ENCODE measurements at places on chromosomes 5 and 9.

DNA sequence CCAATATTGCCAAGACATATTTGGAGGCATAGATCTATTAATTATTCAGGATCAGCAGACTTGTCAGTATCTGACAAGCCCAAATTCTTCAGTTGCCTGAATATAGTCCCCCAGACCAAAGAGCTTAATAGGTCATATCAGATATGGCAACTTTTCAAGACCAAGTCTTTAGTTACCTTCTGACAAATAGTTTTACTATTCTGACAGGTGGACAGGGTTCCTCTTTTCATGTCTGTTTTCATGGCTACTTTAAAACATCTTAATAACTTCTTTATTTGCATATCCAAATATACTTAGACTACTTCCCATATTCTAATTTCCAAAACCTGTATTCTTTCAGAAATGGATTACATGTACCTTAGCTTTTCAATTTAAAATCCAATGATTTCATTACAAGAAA, 65.4 kb downstream of the AUH start:
- DNase-seq = no peak

DNA sequence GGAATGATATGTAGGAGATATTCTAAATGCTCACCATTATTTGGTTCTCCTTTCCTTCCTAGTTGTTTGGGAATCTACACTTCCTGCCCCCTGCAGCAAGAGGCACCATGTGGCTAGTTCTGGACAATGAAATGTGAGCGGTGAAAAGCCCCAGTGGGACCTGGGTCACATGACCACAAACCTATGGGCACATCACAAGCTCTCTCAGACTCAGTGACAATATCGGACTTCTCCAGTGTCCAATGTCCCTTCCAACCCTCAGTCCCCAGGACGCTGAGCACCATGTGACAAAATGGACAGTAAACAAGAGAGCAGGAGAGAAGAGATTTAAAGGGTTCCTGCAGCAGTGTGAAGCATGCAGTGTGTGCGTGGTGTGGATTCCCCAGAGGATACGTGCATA, 44.6 kb upstream of the FOXE1 start:
- peak; percentile 40 for DNase-seq

GRCh38 chr5:156834916-156835315, 15.2 kb upstream of the PPP1R2B start:
- no peak for DNase-seq

DNA sequence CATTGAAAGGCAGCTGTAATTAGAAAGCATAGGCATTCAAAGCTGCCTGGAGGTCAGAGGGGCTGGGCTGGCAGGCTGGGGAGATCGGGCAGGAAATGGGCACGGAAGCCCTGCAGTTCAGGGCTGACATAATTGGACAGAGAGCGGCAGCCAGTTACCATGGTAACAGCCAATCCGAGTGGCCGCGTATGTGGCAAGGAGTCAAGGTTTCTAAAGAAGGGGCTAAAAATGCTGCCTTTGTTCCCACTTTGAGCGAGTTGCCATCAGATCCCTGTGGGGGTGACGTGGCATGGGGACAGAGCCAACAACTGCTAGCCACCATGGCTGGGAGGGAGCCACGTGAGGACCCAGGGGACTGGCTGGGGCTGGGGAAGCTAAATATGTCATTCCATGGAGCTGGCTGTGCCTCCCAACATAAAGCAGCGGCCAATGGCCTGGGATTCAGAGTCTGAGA, 44.7 kb upstream of the NDFIP1 start:
- peak; percentile 56 for DNase-seq

GRCh38 chr5:93600409-93601070, 17.5 kb downstream of the NR2F1 start:
- DNase-seq = no peak

- DNase-seq = no peak
Observed at GRCh38 chr5:51389577-51390463, 6.6 kb downstream of the ISL1 start.

GRCh38 chr9:134165357-134166315, 1.3 kb upstream of the RNU6ATAC start:
- DNase-seq = no peak

- DNase-seq = no peak
Observed at GRCh38 chr5:117191251-117191650, 616.6 kb upstream of the SEMA6A start.

DNA sequence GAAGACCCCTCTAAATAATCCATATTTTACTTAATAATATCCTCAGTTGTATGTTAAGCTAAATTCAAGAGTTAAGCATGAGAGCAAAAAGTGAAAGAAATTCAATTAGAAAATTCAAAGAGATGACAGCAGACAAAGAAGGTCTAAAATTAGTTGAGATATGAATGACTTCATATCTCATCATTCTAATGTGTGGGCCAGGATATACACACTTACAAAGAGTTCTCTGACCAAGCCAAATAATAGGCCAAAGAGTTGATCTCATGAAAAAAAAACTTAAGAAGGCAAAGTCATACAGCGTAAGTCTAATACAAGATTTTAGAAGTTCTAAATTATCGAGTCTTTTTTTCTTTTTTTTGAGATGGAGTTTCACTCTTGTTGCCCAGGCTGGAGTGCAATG, 87.7 kb upstream of the PLPP1 start:
- DNase-seq = no peak

- DNase-seq = no peak
Observed at GRCh38 chr5:38450627-38451026, 105.8 kb downstream of the LIFR start.

DNA sequence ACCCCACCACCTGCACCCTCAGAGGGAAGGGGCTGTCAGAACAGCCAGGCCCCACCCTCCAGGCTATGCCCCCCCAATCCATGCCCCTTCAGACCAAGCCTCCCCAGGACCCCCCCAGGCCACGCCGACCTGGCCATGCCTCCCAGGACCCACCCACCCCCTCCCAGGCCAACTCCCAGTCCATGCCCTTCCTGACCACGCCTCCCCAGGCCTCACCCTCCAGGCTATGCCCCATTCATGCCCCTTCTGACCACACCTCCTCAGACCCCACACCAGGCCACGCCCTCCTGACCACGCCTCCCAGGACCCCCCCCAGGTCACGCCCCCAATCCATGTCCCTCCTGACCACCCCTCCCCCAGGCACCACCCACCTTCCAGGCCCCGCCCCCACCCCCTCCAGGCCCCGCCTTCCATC, 27.6 kb downstream of the TPPP start:
- no peak for DNase-seq

DNA sequence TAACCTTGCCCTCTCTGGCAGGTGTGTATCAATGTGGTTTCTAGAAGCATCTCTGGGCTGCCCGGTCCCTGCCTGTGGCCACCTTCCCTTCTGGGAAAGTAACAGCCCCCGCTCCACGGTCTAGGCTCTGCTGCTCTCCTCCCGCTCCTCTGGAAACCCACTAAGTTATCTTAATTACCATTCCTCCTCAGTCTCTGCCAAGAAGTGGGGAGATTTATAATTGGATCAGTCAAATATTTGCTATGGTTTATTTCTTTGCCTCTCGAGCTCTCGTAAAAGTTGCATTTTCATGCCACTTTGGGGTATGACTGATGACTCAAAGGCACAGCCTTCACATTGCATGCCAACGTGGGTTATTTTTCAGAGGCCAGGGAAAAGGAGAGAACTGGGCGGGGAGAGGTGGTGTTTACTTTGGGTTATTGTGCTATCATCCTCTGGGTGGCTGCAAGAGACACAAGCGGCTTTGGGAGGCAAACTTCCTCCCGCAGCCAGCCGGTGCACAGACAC, 205.3 kb upstream of the WWC1 start:
- DNase-seq = peak; percentile 26

DNA sequence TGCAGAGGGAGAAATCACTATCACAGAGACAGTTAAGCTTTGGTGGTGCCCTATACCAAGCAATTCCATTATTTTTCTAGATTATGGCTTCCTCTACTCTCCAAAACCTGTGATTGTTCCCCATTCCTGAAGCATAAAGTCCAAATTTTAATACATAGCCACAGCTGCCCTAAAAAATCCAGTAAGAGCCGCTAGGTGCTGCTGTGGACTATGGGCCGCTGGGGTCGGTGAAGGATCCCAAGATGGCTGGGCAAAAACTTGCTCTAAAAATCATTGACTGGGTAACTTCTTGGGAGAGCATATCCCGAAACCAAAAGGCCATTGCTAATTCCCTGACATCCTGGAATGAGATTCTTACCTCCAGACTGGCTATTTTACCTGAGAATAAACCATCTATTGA, 245.3 kb downstream of the NFIB start:
- no peak for DNase-seq

GRCh38 chr5:124342027-124342471, 404.4 kb downstream of the ZNF608 start:
- DNase-seq = no peak

DNA sequence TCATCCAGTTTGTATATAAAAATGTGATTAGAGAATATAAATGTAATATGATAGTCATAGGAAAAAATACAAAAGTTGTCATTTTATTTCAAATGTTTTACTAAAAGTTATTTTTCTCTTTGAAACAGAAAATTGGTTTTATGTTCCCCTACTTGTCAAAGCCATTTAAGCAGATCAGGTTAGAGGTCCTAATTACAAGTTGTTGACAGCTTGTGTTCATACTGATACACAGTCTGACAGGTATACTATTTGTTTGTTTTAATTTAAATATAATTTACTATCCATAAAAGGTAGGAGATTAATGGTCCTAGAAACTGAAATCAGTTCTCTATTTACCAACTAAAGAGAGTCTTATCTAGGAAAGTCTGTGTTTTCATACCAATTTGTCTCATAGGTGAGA, 250.4 kb upstream of the TMEM161B start:
- DNase-seq = no peak

GRCh38 chr9:112774006-112774996, 23.7 kb downstream of the SNX30 start:
- DNase-seq = no peak

- no peak for DNase-seq
Observed at GRCh38 chr5:137651022-137651421, 84.9 kb downstream of the KLHL3 start.

DNA sequence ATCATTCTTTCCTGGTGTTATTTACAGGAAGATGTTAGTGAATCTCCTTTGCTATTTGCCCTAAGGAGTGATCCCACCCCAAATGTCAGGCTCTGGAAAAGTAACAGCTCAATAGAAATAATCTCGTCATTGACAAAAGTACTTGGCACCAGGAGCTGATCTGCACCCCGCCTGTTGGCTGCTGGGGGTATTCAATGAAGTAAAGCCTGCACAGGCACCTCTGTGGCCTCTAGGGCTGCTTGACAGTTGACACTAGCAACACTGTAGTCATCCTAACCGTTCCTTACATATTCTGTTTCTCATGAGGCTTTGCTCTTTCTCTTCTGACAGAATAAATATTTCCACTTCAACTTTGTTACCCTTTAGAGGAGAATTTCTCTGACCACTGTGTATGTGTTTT, 103.4 kb downstream of the DOCK2 start:
- no peak for DNase-seq

GRCh38 chr5:143413958-143414669, 10.6 kb upstream of the NR3C1 start:
- no peak for DNase-seq

- peak; percentile 75 for DNase-seq
Observed at GRCh38 chr9:113649054-113649453, 185.5 kb downstream of the RGS3 start.

- no peak for DNase-seq
Observed at GRCh38 chr5:162800301-162800700, 637.1 kb upstream of the CCNG1 start.

- DNase-seq = no peak
Observed at GRCh38 chr5:119067450-119067849, 3.4 kb upstream of the DMXL1 start.

GRCh38 chr5:159496773-159497172, 166.5 kb upstream of the IL12B start:
- DNase-seq = no peak

GRCh38 chr5:102802708-102803458, 47.8 kb downstream of the PAM start:
- DNase-seq = no peak

DNA sequence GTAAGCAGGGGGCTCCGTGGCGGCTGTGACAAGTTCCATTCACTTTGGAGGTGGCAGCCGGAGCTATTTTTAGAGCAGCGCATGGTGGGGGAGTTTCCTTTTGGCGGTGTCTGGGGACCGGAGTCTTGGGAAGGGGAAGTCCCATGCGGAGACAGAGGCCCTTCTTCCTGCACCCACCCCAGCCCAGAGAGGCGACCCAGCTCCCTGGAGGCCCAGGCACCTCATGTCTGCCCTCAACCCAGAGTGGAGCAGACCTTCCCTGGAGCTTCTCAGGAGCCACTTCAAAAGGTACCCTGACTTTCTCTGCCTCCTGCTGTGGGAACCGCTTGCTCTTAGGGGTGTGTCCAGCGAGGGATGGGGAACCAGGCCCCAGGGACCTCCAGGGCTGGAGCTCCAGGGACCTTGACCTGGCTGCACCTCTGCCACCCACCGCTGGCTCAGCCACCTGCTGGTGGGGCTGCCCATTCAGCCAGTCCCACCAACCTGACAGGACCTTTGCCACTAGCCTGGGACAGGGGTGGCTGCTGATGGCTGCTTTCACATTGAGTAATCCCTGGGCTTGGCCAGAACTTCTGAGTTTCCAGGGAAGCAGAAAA, 34.1 kb downstream of the NEK6 start:
- DNase-seq = no peak

GRCh38 chr5:151612689-151613427, 21.7 kb upstream of the FAT2 start:
- no peak for DNase-seq

GRCh38 chr9:19784136-19784535, 4.7 kb downstream of the SLC24A2 start:
- DNase-seq = no peak

- no peak for DNase-seq
Observed at GRCh38 chr5:53472279-53472678, 8.2 kb upstream of the FST start.

- no peak for DNase-seq
Observed at GRCh38 chr9:125604196-125604595, 102.8 kb downstream of the MAPKAP1 start.

GRCh38 chr5:161432798-161433197, 113.7 kb downstream of the GABRB2 start:
- no peak for DNase-seq

GRCh38 chr5:149636861-149637246, 55.6 kb downstream of the ARHGEF37 start:
- peak; percentile 28 for DNase-seq

DNA sequence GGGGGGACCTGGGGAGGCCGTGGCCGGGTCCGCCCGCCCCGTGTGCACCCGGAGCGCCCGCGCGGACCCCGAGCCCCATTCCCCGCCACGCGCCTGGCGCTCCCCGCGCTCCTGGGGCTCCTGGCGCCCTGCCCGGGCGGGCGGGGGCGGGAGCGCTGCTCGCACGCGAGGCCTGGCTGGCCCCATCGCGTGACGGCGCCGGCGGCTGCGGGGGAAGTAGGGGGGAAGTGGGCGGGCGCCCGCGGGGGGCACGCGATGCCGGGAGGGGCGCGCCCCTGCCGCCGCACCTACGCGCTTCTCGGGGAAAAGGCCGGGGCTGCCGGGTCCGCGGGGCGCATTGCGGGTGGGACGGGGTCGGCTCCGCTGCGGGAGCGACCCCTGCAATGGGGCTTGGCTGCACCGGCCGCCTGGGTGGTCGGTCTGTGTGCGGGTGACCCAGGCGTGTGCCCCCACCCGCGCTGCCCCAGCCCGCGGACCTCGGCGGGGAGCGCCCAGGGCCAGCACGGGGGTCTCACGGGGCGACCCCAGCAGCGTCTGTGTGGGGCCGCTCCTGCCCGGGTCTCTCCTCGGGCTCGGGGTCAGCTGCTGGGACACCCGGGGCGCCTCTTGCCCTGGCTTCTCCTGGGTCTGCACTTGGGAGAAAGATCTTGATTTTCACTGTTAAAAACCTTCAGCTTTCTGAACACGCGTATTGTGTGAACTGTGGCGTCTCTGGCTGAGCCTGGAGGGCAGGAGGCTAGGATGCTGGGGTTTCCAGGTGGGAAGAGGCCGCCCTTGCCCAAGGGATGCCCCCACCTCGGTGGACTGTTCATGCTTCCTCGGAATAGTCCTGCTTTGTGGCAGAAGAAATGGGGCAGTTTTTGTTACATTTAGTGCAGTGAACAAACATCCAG, 52.4 kb downstream of the AHRR start:
- peak; percentile 52 for DNase-seq

Data from DMS153 (cell line).